MV-4-11 (cell line): ENCODE measurements at places on chromosomes 2 and 18.

- DNase-seq = no peak
Observed at GRCh38 chr18:58901143-58901542, 36.5 kb downstream of the ZNF532 start.

- DNase-seq = peak; percentile 85
Observed at GRCh38 chr2:105309147-105309545, 20.4 kb downstream of the TGFBRAP1 start.

DNA sequence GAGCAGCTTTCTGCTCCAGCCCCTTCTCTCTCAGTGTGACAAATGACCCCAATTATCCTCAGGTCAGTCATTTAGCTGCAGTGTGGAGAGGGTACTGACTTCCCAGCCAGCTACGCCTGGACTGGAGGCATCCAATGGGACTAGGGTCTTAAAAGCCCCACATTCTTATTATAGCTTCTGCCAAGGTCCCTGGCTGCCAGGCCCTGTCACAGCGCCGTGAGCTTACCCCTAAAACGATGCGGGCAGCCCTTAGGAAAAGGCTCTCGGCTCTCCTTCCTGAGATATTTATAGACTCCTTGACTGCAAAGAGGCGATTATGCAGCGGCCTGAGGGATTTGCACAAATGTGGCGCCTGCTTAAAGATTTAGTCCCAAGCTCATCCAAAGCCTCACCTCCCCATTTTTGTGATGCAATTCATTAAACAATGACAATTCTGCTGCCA lies 69.2 kb upstream of the EDAR start:
- no peak for DNase-seq

GRCh38 chr2:44802777-44803424 lies 138.6 kb upstream of the SIX3 start:
- no peak for DNase-seq

DNA sequence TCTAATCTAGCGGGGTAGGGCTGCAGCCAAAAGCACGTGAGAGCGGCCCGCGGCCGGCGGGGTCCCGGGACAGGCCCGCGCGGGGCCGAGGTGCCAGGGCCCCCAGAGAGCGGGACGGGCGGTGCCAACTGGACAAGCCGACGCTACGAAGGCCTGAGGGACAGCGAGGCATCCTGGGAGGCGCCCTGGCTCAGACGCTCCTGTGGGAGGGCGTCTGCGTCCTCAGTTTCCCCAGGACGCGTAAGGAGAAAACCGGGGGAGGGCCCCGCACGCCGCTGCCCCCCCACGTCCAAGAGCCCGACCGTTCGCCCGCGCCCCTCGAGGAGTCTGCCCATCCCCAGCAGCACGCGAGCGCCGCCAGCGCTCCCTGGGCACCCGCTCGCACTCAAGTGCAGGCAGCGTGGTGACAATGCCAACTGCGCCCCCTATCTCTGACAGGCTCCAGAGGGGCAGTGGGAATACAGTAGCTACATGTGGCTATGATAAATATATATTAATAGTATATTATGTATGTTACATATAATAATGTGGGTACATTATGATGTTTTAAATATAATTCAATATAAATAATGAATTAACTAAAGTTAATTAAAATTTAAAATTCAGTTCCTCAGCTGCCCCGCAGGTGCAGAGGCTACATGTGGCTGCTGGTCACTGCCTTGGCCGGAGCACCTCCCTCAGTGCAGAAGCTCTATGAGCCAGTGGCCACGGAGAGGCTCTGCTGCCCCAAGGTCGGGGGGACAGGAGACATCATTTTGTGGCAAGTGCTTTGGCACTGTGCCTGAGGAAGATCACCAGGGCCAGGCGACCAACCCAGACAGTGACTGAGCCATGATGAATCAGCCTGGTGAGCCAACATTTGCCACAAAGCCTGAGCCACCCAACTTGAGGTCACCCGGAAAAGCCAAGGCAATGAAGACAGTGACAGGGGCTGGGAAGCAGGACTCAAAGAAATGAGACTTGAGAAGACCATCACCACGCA lies 5.5 kb upstream of the SFT2D3 start:
- DNase-seq = peak; percentile 83

DNA sequence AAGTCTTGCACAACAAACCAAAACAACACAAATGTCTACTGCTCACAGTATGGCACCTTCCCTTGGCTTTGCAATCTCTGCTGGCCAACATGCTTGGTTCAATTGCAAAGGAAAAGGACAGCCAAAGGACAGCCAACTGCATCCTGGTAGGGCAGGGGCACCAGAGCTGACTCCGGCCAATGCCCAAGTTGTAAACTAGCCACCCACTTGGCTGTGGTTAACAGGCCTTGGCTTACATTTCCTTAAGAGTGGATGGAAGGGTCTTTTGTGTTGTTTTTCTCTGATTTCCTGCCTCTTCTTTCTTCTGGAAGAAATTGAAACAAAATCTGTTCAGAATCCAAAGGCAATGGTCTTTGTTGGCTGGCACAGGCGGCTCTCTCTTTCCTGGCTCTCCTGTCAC lies 119.1 kb upstream of the TRIB2 start:
- DNase-seq = no peak

- DNase-seq = no peak
Observed at GRCh38 chr2:236215761-236216333, 47.7 kb upstream of the GBX2 start.

DNA sequence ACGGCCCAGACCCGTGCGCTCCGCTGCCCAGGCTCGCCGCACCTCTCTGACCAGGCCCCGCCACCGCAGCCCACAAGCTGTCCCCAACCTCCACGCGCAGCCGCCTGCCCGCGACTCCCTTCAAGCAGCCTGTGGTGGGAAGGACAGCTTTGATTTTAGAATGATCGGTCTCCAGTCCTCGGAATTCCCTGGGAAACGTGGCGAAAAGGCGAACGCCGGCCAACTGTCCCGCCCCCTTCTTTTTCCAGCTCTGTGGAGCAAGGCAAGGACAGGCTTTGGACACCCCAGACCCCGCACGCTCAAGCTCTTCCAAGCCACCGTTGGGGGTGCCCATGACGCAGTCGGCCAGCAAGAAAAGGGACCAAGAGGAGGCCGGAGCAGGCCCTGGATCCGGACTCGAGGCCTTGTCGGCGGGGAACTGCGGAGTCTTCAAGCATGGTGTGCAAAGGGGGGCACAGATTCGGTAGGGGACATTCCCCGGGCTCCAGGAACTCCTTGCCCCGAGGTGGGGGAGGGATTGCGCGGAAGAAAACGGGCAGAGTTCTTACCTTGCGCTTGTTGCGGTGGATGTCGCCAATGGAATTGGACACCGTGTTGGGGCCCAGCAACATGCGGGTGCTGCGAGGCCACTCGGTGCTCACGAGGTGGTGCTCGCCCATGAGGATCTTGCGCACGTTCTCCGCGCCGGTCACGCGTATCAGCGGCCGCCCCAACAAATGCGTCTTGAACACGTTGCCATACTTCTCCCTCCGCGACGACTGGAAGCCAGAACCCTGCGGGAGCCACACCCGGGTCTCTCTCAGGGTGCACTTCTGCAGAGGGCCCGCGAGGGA lies 4.0 kb downstream of the CYP26B1 start:
- DNase-seq = no peak

DNA sequence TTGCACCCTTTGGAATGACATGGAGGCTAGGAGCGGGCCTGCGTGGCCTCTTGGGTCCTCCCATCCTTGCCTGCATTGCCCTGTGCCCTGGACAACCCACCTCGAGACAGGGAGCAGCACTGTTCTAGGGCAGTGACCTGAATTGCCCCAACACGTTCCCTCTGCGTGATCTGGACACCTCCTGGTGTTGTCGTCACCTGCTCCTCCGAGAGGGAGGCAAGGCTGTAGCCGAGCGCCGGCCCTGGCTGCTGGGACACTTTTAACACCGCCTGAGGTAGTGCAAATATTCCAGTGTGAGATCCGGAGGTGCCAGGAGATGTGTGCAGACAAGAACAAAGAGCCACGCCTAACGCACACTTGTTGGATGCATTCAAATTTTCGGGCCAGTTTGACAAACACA lies 131.5 kb downstream of the SMAD7 start:
- no peak for DNase-seq

- no peak for DNase-seq
Observed at GRCh38 chr2:52178845-52179244, 1146.9 kb upstream of the NRXN1 start.

GRCh38 chr2:63893163-63893562 lies 51.5 kb downstream of the UGP2 start:
- DNase-seq = no peak
